Retinal pigment epithelial cell (primary cell): ENCODE measurements at places on chromosomes 11 and 22.
A peak's percentile ranks its signal among the peaks of the same experiment; 100 is the strongest.

DNA sequence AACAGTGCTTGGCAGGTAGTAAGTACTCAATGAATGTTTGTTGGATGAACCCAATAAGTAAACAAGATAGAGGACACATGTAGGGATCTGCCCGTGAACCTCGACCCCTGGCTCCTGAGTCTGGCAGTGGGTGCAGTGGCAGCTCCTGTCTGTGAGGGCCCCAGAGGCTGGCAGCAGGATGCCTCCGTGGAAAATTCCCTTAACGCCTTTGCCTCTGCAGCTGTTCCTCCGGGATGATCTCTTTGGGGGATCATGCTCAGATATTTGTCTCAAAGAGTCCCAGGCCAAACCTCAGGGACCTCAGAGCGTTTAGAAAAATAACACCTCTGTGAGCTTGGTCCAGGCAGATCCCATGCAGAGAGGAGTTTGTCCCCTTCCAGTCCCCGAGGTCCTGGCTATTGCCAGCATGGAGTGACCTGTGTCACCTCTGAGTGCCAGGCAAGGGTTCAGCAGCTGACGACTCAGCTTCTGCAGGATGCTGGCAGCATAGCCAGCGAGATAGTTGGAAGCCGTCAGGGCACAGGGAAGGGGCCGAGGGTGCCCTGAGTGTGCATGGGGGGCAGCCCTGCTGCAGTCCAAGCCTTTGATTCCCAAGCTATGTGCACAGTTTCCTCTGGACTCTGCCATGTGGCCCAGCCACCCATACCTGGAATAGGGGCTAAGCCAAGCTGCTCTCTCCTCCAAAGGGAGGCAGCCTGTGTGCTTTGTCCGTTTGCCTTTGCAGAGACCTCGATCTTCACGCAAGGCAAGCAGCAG is 613 bp upstream of the MCHR1 start:
- DNase-seq, result no peak

DNA sequence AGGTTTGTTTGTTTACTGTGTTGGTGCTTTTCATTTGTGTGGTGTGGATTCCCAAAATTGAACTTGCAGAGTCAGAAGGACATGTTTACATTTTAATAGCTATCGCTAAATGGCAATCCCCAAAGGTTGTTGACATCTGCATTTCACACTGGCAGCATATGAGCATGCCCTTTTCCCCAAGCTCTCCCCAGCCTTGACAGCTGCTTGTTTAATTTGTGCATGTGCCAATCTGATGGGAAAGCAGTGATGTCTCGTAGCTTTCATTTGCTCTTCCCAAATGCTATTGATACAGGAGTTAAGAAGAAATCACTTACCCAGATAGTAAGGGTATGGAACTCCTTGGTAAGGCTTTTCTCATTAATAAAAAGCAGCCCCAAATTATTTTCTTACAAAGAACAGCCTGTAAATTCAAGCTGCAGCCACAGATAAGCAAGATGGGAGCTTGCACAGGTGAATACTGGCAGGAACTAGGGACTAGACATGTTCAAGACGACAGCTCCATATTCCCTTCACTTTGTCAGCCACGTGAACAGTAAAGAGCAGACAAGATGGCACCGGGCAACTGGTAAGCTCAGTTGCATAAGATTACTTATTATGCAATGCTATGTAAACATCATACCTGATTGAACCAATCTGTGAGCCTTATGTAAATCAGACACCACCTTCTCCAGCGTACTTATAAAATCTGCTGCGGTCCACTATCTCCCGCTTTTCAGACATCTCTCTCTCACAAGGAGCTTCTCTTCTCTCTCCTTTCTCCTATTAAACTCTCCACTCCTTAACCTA is 87.4 kb downstream of the IGLL5 start:
- DNase-seq, result no peak

- peak; percentile 35 for DNase-seq
Measured at GRCh38 chr11:86218125-86219084, 26.1 kb upstream of the EED start.

- DNase-seq, result no peak
Measured at GRCh38 chr11:36598051-36598450, at the start of gene RAG2. Gene RAG2 (minus strand): TSS chr11:36598236. CDS start chr11:36594168, 4,068 bp downstream.

DNA sequence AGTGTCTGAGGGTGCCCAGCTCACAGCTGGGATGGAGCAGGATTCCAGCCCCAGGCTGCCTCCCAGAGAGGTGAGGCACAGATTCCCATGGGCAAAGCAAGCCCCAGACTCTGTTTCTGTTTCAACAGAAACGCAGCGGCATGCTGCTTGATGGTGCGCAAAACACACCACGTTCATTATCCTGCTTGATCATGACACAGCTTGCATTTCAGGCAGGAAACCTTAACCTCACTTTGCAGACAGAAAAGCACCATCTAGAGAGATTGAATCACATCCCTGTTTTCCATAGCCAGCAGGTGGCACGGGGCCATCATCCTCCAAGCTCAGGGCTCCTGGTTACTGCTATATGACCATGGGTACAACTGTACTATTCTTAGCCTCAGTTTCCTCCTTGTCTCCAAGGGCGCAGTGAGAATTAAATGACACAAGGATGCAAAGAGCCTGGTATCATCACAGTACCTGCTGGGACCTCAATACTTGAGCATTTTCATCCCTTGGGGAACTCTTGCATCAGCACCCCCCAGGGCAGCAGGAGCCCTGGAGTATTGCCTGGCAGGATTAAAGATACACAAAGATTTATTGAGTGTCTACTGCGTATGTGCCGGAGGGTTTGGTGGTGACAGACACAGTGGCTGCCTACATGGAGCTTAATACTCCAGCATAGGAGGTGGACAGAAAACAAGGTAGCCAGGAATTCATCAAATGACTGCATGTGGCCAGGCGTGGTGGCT is 110.0 kb downstream of the TP53I11 start:
- no peak for DNase-seq

- DNase-seq, result no peak
Measured at GRCh38 chr22:29478326-29479276, 1.4 kb upstream of the NEFH start.

- DNase-seq, result no peak
Measured at GRCh38 chr11:43922295-43922648, 20.2 kb upstream of the C11orf96 start.

- DNase-seq, result no peak
Measured at GRCh38 chr22:37618072-37618656, 9.5 kb downstream of the GGA1 start.

DNA sequence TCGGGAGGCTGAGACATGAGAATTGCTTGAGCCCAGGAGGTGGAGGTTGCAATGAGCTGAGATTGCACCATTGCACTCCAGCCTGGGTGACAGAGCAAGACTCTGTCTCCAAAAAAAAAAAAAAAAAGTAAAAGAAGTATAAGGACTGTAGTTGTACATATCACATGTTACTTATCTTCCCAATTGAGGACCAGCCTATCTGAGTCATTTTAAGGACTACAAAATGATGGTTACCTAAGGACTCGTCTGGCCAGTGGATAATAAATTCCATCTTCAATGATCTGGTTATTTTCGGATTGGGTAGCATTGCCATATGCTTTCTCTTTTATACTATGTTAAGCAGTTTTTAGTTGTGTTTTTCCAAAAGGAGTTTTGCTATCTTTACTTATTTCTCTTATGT is 55.3 kb downstream of the PPFIA1 start:
- DNase-seq, result no peak

DNA sequence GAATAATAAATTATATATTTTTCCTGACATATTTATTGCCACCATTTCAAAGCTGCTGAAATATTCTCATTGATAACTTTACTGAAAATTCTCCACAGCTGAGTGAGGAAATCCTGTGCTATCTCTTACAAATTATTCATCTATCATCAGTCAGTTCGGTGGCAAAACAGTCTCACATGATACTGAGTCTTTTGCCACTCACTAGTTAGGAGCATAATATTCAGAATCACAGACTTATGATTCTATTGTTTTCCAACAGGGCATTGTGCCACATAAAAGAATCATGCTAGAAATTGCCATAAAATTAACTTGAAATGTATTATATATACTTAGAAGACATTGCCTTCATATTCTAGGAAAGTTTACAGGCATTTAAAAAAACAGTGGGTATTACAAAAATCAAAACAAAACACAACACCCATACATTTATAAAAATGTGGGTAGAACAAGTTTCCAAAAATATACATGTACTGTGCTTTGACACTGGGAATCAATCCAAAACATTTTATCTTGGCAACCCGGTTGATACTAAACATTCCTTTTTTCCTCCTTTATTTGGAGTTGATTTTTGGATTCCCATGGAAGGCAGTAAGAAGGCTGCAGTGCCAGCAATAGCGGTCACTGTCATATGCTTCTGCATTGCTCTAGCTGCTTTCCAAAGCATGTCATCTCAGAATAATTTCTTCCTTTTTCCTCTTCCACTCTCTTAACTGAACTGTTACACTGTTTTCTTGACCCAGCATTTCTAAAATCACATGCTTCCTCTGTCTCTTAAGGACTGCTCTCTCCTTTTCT is 42.5 kb downstream of the ATG16L2 start:
- no peak for DNase-seq
